Activated CD4-positive, alpha-beta T cell treated with anti-CD3 and anti-CD28 coated beads, Interleukin-2, amount 10 ng/mL, durations not matched to agents 24 days and 14 days (primary cell): ENCODE measurements at places on chromosomes 5 and 9. TPM values are rescaled to one million over a fixed set of nuclear protein-coding genes. Genes with fewer than 3 reads are reported as not detected.

CREBRF gene
- total RNA-seq: 6.2 and 6.7 TPM in 2 replicates

ASTN2 gene
- 2.8 and 3.1 TPM in 2 replicates for total RNA-seq

SOHLH1 gene
- not detected in 2 replicates for total RNA-seq

SLC22A5 gene
- 4.9 and 5.5 TPM in 2 replicates for total RNA-seq

SLC25A2 gene
- 0.14 and 0.23 TPM in 2 replicates for total RNA-seq

DDX4 gene
- total RNA-seq: 0.19 and 0.40 TPM in 2 replicates

LCN9 gene
- total RNA-seq: not detected in 2 replicates

NR2F1-AS1 gene
- total RNA-seq: not detected in 2 replicates

PRR16 gene
- total RNA-seq: not detected in 2 replicates

ISL1 gene
- not detected in 2 replicates for total RNA-seq

CD74 gene
- total RNA-seq: 322 and 325 TPM in 2 replicates

TLR4 gene
- total RNA-seq: not detected in 2 replicates

PCDHA9 gene
- total RNA-seq: not detected in 2 replicates

NDUFAF2 gene
- total RNA-seq: 38.0 and 39.5 TPM in 2 replicates

IGFBPL1 gene
- not detected in 2 replicates for total RNA-seq

ZNF462 gene
- 0.37 and 0.50 TPM in 2 replicates for total RNA-seq

C9 gene
- not detected in 2 replicates for total RNA-seq

PPP2R2B gene
- 0.12 TPM in 1 of 2 replicates, not detected in the other for total RNA-seq

CTXN3 gene
- not detected in 2 replicates for total RNA-seq

ADGRD2 gene
- not detected in 2 replicates for total RNA-seq

PLAC8L1 gene
- 0.57 and 1.2 TPM in 2 replicates for total RNA-seq

PFN3 gene
- total RNA-seq: not detected in 2 replicates

IL4 gene
- total RNA-seq: 20.5 and 21.2 TPM in 2 replicates

TAS2R1 gene
- not detected in 2 replicates for total RNA-seq

CXCL14 gene
- total RNA-seq: not detected in 2 replicates

IFNE gene
- not detected in 2 replicates for total RNA-seq

RNF183 gene
- 0.12 TPM in 1 of 2 replicates, not detected in the other for total RNA-seq

SLC24A2 gene
- total RNA-seq: not detected in 2 replicates

LHFPL2 gene
- 0.05 and 0.30 TPM in 2 replicates for total RNA-seq

ESM1 gene
- total RNA-seq: not detected in 2 replicates

SPATA31C1 gene
- not detected in 2 replicates for total RNA-seq

DMRT2 gene
- 0.21 and 0.26 TPM in 2 replicates for total RNA-seq

PALM2AKAP2 gene
- total RNA-seq: 0.71 and 2.0 TPM in 2 replicates

C1QTNF3 gene
- total RNA-seq: 2.0 and 2.1 TPM in 2 replicates

CDC20B gene
- total RNA-seq: not detected in 2 replicates

PCDHGA3 gene
- total RNA-seq: 0.14 and 0.19 TPM in 2 replicates

LECT2 gene
- total RNA-seq: not detected in 2 replicates

DMRTA1 gene
- total RNA-seq: not detected in 2 replicates

NKD2 gene
- 3.3 and 4.0 TPM in 2 replicates for total RNA-seq

SEMA6A gene
- total RNA-seq: 0.19 and 0.24 TPM in 2 replicates

KIAA0825 gene
- total RNA-seq: 0.28 and 0.54 TPM in 2 replicates

IL9 gene
- 0.75 TPM in 1 of 2 replicates, not detected in the other for total RNA-seq

SLC4A9 gene
- not detected in 2 replicates for total RNA-seq

PNPLA7 gene
- 1.2 and 1.7 TPM in 2 replicates for total RNA-seq

CARTPT gene
- not detected in 2 replicates for total RNA-seq
